ENCODE measurements at places on chromosomes 5 and 9. TPM values are rescaled to one million over a fixed set of nuclear protein-coding genes. Genes with fewer than 3 reads are reported as not detected.

GRK6 gene
- 62.0 TPM for polyA plus RNA-seq

C7 gene
- 64.0 TPM for polyA plus RNA-seq

PCDH1 gene
- polyA plus RNA-seq = 1.2 TPM

OTP gene
- polyA plus RNA-seq = not detected

OBP2B gene
- not detected for polyA plus RNA-seq

PCDHB11 gene
- 2.4 TPM for polyA plus RNA-seq

TJP2 gene
- polyA plus RNA-seq = 105 TPM

RAD23B gene
- polyA plus RNA-seq = 13.6 TPM

CDHR2 gene
- 0.59 TPM for polyA plus RNA-seq

TNFSF15 gene
- polyA plus RNA-seq = not detected

IFNA6 gene
- not detected for polyA plus RNA-seq

NTNG2 gene
- 1.7 TPM for polyA plus RNA-seq

SLC28A3 gene
- 0.70 TPM for polyA plus RNA-seq

PHF2 gene
- 20.8 TPM for polyA plus RNA-seq

SPINK4 gene
- polyA plus RNA-seq = 5.7 TPM
